ENCODE measurements at places on chromosomes 2 and 18.
A peak's percentile ranks its signal among the peaks of the same experiment; 100 is the strongest.

GRCh38 chr2:160427629-160428404 lies 65.8 kb downstream of the RBMS1 start:
- DNase-seq = peak; percentile 44

DNA sequence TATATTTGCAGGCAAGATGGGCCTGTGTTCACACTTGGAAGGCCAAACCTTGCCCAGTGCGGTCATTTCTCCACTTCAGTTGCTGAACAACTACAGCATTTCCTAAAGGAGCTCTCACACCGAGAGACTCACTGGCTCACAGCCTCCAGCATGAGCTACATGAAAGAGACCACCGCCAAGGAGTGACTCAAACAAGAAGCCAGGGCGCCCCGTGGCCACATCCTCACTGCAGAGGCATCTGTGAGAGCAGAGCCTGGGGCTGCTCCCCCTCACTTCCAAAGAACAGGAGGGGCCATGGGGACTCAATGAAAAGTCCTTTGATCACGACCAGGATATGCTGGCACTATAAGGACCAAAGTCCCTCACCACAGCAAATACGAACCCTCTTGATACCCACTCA lies 50.0 kb downstream of the TMEM163 start:
- DNase-seq = peak; percentile 86

GRCh38 chr2:16554060-16554583 lies 111.5 kb downstream of the CYRIA start:
- DNase-seq = no peak

DNA sequence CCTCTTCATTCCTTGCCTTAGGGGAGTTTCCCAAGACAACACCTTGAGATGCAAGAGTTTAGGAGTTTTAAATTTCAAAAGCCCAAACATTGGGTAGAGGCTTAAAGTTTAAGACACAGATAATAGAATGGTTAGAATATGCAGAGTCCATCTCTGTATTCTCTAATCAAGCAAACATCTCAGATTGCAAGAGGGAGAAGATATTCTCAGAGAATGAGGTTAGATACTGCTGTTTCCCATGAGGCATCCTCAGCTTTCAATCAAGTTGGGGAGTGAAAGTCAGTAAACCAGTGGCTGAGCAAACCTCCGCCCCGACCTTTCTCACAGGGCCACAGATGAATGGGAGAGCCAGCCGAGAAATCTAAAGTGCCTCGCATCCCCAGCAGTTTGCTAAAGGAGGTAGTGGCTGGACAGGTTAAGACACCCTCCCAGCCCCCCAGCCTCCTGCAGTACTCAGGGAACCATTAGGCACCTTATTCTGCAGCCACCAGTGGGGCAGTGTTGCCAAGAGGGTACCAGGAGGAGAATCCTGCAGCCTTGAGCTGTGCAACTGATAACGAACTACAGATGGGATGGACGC lies 30.0 kb downstream of the FBXO36 start:
- no peak for DNase-seq

DNA sequence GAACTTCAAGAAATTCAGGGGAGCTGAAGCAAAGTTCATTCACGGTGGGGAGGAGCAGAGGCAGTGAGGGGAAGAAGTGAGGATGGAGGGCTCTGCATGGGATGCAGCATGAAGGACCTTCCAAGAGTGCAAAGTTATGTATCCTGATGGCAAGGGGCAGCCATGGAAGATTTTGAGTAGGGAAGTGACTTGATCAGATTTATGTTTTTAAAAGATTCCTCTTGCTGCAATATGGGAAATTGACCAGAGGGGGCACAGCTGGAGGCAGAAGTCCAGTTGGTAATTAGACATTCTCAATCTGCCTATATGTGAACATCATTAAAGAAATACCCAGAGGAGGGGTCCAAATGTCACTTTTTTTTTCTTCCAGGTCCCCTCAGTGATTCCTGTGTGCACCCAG lies 21.5 kb upstream of the ANXA4 start:
- DNase-seq = no peak

- DNase-seq = no peak
Observed at GRCh38 chr2:219944866-219945265, 317.4 kb downstream of the SLC4A3 start.

DNA sequence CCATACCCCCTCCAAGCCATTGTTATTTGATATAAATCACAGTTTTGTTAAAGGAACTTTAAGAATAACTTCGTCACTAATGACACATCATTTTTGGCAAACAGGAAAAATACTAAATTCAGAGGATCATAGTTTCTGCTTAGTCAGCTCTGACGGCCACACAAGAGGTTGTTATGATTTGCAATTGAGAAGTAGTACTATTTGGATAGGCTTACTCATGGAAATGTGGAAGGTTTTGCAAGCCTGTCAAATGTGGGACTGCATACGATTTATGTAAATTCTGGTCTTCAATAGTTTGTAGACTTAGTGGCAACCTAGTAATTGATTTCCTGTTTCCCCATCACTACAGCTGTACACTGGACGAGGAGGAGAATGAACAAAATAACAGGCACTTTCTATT lies 108.1 kb downstream of the ARHGEF33 start:
- no peak for DNase-seq

DNA sequence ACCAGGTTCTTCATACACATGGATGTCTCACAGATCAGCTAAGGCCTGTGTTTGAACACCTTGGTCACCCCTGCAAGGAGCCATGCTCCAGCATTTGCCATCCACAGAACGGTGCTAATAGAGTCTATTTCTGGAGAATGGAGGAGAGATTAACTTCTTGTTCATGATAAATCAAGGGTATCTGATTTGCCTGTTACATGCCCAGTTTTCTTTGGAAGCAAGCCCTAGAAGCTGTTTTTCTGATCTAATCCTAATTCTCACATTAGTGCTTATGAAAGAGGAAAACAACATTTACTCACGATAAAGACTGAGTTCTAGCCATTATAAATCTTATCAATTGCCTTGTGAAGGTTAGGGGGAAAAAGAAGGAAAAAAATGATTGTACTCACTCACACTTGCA lies 119.6 kb upstream of the DTNA start:
- DNase-seq = no peak

DNA sequence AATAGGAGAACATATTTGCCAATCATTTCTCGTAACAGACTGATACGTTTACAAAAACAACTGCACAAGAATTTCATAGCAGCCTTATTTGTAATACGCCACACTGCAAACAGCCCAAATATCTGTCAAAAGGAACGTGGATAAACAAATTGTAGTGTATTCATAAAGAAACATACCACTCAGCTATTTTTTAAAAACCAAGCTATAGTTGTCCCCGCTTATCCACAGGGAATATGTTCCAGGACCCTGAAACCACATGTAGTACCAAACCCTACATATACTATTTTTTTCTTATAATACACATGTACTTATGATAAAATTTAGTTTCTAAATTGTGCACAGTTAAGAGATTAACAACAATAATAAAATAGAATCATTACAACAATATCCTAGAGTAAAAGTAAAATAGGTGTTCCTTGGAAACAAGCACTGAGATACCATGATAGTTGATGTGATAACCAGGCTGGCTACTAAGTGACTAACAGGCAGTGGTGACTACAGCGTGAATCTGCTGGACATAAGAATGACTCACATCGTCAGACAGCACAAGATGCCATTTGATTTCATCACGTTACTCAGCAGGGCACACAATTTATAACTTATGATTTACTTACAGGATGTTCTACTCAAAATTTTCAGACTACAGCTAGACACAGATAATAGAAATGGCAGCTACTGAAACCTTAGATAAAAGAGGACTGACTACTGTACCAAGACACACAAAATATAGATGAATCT lies 367.4 kb downstream of the NCKAP5 start:
- no peak for DNase-seq

DNA sequence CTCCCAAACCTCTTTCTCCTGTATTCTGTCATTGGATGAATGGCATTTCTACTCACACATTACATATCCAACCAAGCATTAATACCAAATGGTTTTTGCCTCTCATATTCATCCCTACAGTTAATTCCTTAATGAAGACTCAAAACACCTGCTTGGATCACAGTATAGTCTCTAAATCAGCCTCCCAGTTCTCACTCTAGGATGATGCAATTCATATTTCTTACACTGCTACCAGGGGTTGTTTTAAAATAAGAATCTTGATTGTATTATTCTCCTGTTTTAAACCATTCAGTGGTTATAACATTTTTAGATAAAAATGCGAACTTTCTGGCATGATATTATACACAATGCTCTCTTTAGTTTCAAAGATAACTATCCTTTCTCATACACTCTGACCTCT lies 281.4 kb upstream of the ZEB2 start:
- no peak for DNase-seq

GRCh38 chr2:201049455-201049854 lies 22.0 kb downstream of the HYCC2 start:
- DNase-seq = no peak

GRCh38 chr2:205460217-205460616 lies 222.1 kb upstream of the NRP2 start:
- no peak for DNase-seq

DNA sequence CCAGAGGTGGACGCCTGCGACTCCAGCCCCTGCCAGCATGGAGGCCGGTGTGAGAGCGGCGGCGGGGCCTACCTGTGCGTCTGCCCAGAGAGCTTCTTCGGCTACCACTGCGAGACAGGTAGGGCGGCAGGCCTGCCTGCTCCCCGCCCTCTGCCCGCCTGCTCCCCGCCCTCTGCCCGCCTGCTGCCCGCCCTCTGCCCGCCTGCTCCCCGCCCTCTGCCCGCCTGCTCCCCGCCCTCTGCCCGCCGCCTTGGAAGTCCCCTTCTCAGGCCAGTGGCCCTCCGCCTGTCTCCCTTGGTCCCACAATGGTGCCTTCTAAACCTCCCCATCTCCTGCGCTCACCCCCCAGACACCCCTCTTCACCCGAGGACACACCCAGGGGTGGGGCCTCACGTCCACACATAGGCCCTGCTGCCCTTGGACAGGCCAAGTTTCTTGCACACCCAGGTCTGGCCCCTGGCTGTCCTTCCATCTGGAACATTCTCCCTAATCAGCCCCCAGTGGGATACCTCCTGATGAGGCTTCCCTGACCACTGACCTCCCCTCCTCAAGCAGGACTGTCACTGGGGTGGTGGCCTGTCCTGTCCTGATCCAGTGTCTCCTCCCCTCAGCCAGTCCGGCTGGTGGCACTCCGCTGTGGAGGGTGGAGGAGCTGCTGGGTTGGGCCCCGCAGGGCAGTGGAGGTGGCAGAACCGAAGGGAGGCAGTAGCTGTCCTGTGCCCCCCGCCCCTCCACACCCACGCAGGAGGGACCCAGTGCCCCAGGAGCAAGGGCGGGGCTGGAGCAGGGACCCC lies 37.9 kb downstream of the MTERF4 start:
- DNase-seq = peak; percentile 11

DNA sequence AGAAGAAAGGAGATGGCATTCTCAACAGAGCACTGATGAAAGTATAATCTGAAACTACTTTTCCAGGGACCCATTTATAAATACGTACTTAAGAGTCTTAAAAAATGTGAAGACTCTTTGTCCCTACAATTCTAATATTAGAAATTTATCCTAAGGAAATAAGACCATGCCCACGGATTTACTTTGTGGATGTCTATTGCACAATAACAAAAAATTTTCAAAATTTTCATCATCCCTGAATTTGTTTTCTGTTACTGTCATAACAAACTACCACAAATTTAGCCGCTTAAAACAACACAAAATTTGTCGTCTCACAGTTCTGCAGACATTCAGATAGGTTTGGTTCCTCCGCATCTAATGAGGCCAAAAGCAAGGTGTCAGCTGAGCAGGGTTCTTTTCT lies 182.3 kb upstream of the SMAD7 start:
- no peak for DNase-seq

GRCh38 chr2:33782395-33783230 lies 183.5 kb upstream of the FAM98A start:
- DNase-seq = no peak

- DNase-seq = no peak
Observed at GRCh38 chr18:36015629-36016028, 43.1 kb downstream of the RMP24 start.

DNA sequence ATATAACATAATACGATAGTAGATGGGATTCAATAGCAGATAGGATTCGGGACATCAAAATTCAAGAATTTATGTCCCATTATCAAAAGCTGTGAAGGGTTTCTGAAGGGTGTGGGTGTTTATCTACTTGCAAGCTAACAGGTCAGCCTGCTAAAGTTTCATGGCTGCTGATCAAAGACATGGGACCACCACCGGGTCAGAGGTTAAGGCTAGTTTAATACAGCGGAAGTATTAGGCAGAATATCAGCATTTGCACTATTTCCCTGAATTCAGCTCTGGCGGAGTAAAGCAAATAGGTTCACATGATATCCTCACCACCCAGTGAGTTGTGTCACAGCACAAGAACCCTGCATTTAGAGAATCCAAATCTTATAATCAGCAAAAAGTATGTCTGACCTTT lies 82.5 kb downstream of the DSEL start:
- no peak for DNase-seq

DNA sequence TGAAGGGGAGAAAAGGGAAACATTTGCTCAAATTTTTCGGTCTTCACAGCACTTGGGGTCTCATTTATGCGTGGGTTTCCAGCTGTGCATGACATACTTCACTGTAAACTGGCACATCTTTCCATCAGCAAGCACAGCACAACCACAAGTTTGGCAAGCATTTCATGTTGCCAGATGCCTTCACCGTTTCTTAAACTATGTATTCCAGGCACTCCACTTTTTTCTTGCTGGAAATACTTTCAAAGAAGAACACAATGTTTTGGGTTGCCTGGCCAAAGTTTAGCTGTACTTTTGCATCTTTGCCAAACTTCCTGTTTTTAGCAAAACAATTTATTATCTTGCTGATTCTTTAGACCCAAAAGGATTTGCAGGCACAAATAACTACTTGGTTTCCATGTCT lies 194.6 kb upstream of the MEIS1 start:
- no peak for DNase-seq

- DNase-seq = no peak
Observed at GRCh38 chr2:120619579-120619978, 116.1 kb upstream of the GLI2 start.

GRCh38 chr2:80499095-80499494 lies 194.5 kb upstream of the LRRTM1 start:
- no peak for DNase-seq

DNA sequence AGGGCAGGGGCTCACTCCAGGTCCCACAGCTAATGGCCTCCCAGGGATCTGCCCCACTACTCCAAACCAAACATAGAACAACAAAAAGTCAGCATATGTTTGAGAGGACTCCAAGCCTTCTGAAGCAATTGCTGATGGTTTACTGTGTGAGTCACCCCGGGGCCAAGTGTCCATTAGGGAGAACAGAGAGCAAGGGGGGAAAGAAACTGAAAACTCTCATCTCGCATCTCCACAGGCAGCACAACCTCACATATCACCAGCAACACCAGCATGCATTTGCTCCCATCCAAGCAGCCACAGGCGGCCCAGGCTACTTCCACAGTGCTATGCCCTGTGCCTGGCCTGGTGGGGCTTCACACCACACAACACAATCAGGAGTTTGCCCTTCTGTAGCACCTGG lies 39.1 kb downstream of the CYRIA start:
- no peak for DNase-seq

GRCh38 chr2:193276069-193276468 lies 1081.3 kb upstream of the TMEFF2 start:
- DNase-seq = no peak

DNA sequence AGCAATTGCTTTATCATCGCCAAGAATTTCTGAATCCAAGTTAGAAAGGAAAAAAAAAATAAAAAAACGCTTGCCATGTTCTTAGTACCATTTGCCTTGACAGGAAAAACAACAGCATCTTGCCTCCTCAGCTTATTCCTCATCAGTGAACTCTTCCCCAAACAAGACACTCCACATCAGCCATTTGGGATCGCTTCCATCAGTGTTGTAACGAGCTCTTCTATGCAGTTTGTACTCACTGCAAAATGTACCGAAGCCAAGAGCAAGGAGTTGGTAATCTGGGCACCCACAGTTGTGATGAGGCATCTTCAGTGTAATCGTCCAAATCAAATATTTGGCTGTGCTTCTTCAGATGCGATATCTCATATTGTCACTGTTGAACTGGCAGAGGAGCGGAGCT lies 503.7 kb downstream of the TMEM182 start:
- no peak for DNase-seq

Data from T-helper 22 cell (primary cell).